ENCODE measurements at places on chromosomes 7 and 10.

DNA sequence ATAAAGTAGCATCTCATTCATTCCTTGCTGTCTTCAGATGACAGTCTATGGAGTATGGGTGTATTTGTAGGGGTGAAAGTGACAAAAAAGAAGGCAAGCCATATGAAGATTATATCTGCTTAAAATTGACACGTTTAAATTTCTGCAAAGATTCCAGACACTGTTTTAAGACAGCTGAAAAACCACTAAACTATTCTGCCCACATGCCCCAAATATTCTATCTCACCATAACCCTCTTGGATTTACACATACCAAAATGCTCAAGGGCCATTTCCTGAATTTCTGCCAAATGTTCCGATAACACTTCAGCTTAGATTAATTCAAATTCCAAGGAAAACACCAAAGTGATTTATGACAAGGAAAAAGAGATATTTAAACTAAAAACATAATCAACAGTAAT lies 99.9 kb upstream of the IL6 start:
- DNase-seq = peak; percentile 59

DNA sequence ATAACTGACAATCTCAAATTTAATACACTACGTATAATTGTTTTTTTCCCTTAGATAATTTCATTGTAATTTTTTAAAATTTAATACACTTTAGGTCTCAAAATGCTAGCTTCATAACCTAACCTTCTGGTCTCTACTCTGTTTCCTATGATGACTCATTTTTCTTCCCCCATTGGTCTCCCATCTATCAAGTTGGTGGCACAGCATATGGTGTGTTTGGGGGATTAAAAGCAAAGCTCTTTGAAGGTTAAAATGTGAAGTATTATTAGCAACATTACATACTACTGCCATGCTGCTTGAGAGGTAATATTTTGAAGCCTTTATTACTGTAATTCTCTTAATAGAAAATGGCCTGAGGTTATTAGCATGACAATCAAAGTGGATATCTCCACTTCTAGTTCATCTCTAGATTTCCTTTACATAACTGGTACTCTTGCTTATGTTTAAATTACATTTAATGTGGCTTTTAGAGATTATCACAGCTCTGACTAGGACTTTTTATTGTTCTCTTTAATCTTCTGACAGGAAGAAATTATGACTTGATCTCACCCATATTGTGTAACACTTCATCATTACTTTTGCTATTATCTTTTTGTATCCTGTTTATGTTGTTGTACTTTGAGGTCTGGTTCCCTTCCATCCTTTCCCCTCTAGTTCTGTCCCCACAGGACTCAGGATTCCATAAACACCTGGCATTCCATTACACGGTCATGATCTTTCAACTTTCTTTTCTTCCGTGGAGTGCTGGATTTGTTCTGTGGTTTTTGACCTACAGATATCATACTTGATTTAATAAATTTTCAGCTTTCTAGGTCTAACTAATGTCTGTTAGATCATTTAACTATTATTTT lies 185.1 kb downstream of the SEMA3D start:
- DNase-seq = no peak

DNA sequence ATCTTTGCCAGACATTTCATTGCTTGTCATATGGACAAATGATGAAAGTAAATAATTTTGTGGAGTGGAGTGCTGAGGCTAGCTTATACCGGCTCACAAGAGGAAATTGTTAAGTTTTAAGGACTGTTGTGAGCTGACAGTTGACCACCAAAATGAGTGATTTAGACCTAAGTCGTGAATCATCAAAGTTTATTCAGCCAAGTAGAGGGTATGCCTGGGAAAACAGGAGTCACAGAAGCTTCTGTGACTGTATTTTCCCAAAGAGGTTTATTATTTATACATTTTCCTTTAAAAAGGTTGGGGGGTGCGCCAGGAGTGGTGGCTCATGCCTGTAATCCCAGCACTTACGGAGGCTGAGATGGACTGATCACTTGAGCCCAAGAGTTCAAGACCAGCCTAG lies 21.8 kb downstream of the MRPS24 start:
- DNase-seq = no peak

DNA sequence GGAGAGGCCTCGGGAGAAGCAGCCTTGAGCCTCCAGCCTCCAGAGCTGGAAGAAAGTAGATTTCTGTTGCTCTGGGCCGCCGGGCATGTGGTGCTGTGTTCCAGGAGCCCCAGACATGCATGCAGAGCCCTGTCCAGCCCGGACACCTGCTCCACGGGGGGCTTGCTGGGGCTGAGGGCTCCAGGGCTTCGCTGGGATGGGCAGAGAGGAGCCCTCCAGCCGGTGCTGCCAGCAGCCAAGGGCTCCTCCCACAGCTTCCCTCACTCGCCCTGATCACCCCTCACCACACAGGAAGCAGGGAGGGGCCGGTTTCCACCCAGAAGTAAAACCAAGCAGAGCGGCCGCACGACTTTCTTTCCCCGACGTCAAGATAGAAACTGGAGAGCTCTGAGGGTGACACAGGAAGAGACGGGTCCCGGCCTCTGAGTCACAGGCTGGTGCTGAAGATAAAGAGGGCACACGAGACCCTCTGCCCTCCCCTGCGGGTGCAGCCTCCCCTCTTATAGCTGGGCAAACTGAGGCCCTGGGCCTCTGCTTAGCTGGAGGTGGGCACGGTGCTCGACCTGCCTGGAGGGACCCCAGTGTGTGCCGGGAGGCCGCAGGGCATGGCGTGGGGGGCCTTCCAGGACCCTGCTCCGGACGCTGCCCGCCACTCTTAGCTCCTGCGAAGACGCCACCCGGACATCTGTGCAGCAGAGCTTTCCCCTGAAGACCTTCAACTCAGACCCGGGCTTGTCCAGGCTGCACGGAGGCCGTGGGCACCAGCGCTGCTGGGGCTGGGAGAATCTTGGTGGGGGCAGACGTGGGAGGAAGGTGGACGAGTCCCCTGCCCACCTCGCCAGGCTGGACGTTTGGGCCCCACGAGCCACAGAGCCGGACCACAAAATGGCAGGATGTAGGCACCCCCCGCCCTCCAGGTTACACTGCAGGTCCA lies 31.1 kb downstream of the ADAP1 start:
- DNase-seq = no peak

GRCh38 chr7:120398284-120399000 lies 125.5 kb downstream of the KCND2 start:
- DNase-seq = no peak

- DNase-seq = peak; percentile 36
These were observed 178.0 kb downstream of the IMMP2L start for GRCh38 chr7:111384065-111384891.

- DNase-seq = peak; percentile 16
These were observed 1.3 kb downstream of the GUSB start for GRCh38 chr7:65980478-65981250.

- no peak for DNase-seq
These were observed 258.0 kb downstream of the TRIL start for GRCh38 chr7:28700096-28700495.

DNA sequence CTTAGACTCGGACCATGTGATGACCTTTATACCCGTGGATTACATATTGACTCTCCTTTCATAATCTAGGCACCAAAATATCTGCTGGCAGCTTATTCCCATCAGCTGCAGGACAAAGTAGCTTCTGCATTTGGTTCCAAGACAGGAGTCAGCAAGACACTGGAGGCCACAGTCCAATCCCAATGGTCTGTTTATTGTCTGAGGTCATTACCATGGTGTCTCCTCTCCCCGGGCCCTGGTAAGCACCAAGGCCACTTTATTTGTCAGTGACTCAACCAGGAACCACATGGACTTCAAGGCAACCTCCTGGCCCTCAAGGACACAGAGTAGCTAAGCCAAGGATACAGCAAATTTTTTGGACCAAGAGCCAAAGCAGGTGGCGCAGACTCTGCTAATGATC lies 36.1 kb downstream of the KCNMA1 start:
- no peak for DNase-seq

DNA sequence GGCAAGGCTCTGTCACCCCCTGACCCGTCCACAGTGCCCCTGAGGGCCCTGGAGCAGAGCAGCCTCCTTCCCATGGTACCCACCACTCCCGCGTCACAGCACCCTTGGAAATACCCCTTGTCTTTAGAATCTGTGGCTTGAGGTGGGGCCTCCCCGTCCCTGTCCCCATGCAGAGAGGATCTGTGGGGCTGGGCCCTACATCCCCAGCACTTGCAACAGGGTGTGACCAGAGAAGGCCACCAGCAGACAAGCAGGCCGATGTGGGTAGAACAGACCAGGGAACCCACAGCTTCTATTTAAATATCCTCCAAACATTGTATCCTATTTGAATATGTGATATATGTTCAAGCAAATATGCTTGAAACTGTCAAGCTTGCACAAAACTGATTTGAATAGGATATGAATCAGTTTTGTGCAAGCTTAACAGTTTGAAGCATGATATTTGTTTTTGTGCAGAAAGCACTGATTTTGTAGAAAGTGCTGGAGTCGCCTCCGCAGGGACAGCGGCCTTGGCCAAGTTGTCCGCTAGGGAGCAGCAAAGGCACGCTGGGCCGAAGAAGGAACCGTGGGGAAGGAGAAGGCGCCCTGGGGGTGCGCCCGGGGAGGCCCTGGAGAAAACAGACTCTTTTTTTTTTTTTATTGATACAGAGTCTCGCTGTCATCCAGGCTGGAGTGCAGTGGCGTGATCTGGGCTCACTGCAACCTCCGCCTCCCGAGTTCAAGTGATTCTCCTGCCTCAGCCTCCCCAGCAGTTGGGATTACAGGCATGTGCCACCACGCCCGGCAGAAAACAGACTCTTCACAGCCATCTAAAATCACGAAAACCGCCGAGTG lies 2.2 kb downstream of the CFAP46 start:
- peak; percentile 30 for DNase-seq

- no peak for DNase-seq
These were observed 424.6 kb downstream of the PAXIP1 start for GRCh38 chr7:154578336-154578735.

GRCh38 chr10:119687192-119688032 lies 36.2 kb downstream of the BAG3 start:
- peak; percentile 63 for DNase-seq

DNA sequence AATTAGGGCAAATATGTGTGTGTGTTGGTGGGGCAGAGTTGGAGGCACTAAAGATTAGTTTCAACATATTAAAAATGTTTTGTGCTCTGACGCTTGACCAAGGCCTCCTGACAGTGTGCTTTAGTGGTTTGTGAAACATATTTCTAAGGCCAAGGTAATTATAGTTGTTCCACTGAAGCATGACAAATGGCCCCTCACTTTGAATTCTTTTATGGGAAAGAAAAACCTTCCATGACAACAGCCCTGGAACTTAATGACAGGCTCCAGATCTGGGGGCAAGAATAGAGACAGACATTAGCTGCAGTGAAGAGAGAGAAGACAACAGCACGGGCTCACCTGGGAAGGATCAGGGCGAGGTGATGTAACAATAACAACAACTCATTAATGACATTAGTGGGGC lies 155.8 kb downstream of the CHN2 start:
- DNase-seq = no peak

DNA sequence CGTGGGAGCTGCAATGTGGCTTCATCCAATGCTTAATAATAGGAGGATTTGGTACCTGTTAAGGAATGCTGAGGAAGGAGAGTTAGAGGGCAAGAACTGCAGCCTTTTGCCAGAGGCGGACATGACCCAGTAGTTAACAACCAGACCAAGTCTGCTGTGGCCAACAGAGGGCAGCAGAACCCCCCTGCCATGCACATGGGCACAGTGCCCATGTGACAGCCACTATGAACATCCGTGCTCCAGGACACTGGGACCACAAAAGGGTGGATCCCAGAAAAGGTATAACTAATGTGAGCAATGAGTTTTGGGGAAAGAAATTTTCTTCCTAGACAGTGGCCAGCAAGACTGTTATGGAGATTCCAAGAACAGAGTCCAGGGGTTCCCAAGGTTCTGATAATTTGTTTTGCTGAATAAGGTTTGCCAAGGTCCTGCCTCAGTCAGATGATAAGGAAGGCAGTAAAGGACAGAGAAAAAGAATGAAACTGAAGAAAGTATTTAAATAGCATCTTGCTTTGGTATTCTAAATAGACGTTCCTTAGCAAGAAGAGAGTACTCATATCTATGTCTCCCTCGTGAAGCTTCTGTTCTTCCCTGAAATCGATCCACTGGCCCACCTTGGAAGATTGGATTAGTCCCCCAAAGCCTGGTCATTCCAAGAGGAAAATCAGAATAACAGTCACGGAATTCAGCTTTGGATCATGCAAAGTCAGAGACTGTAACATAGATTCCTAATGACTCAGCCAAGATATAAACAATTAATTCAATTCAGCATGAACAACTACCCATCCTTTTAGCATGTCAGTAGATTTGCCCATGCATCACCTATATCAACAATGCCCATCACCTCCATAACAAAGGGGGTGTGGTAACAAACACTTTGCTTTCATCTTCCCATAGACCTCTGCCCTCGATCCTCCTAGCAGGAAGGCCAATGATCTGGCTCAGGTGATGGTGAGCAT lies 56.0 kb downstream of the LGI1 start:
- peak; percentile 55 for DNase-seq

DNA sequence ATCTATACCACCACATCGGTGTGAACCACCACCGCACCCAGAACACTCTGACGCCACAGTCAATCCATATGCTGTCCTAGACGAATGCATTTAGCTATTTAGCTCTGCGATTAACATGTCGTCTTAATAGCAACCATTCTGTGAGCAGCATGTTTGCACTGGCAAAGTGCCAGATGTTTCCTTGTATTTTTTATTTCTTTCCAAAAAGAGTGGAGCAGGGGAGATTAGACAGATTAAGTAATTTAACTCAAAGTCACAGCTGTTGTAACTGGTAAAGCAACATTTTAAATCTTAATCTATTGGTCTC lies 57.0 kb upstream of the ARL4A start:
- peak; percentile 46 for DNase-seq

GRCh38 chr7:107661081-107661864 lies 645 bp downstream of the SLC26A4 start:
- peak; percentile 67 for DNase-seq

DNA sequence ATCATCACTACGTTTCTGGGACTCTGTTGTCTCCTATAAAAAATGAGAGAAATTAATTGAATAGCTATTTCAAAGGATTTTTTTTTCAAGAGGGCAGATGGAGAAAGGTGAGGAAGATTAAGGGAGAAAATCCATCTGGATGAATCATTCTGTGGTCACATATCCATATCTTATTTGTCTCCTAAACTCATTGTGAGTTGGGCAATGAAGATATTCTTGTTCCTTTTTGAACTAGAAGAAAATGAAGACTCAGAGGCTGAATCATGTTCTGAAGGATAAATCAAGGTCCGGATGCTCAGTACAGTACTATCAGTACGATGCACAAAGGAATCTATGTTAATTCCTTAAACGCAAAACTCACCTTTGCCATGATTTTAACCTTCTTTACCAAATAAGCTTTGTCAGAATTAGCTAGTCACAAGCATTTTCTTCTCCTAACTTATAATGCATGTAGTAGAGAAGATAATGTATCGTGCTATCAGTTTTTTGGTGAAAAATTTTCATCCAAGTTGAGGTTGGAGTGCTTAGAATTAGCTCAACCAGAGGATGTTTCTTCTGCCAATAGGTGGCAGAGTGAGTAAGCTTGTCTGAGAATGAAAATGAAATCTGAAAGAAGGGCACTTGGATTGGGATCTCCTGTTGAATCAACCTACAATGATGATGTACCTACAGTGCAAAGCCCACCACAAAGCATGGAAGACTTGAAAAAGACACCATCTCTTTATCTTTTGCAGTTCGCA lies 446.9 kb downstream of the KIF20B start:
- DNase-seq = peak; percentile 39

- no peak for DNase-seq
These were observed 6.4 kb downstream of the CDHR1 start for GRCh38 chr10:84200537-84201243.

Data from endothelial cell of umbilical vein (primary cell).